ENCODE measurements at places on chromosomes 5 and 9.

DNA sequence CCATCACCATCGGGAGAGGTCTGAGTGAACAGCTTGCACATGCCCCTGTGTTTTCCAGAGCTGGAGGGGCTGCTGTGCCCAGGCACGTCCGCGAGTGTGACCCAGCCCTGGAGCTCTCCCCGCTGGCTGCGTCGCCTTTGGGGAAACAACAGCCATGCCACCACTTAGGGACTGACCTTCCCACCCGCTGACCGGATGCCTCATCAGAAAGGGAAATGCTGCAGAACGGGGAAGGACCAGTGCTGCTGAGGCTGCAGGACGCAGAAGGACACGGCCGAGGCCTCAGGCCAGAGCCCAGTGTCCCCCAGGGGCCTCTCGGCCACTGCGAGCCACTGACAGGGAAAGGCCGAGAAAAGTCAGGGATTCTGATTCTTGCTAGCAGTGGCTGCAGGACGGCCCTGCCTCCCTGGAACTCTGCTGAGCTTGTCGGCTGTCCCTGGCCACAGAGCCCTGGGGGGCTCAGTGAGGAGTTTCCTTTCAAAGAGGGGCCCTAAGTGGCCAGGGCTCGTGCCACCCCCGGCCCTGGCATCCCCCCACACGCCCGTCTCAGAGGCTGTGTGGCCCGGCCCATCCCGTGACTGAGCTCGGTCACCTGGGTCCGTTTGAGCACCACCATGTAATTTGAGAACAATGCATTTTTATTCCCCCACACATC lies 130.8 kb downstream of the ZNF354C start:
- no peak for DNase-seq

- no peak for DNase-seq
Observed at GRCh38 chr9:137873858-137874362, 3.7 kb upstream of the CACNA1B start.

GRCh38 chr5:65068410-65068809 lies 299.7 kb downstream of the CWC27 start:
- no peak for DNase-seq

DNA sequence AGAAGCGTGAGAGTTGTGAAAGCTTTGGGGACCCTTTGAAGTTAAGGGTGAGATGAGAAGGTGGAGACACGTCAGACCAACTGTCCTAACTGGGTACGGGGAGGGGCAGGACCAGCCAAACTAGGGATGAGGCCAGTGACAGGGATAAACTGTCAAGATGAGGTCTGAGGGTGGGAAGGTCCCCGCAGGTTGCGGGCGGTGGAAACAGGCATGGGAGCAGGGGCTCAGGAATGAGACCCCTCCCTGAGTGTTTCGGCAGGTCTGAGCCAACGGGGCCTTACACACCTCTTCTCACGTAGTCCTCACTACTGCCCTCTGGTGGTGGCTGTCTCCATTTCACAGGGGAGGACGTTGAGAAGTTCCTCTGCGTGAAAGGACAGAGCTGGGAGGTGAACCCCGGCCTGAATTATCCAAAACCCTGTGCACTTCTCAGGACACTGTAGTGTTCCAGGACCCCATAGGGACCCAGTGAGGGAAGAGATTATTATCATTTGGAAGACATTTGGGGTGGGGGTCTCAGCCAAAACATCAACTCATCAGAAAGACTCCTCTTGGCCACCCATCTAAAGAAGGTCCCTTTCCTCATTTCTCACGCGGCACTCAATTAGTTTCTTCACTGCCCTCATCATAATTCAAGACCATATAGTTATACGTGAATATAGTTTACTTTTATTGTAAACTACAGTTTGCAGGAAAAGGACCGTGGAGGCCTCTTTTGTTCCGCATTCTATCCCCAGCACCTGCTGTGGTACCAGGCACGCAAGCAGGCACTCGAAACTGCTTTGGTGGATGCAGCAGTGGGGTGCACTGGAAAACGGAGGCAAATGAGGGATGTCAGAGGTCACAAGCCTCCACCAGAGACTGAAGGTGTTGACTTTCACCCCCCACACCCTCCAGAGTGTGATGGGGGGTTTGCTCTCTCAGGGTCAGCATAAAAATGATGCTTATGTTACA lies 21.7 kb upstream of the NANS start:
- peak; percentile 73 for DNase-seq

DNA sequence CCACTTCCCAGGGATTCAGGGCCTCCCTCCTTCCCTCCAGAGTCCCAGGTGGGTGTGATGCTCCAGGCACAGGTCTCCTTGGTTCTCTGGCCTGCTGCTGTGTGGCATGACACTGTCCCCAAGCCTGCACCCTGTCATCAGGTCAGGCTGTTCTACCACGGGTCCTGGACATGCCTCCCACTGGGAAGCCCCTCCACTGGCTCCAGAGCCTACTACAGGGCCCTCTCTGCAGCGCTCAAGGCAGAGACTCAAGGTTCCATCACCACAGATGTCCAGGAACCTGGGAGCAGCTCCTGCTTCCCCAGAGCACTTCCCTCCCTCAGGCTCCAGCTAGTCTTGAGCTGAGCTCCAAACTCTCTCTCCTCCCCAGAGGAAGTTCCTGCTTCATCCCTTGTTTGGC lies 237.3 kb downstream of the PBX3 start:
- no peak for DNase-seq

GRCh38 chr5:67636091-67636490 lies 439.5 kb upstream of the CD180 start:
- no peak for DNase-seq

DNA sequence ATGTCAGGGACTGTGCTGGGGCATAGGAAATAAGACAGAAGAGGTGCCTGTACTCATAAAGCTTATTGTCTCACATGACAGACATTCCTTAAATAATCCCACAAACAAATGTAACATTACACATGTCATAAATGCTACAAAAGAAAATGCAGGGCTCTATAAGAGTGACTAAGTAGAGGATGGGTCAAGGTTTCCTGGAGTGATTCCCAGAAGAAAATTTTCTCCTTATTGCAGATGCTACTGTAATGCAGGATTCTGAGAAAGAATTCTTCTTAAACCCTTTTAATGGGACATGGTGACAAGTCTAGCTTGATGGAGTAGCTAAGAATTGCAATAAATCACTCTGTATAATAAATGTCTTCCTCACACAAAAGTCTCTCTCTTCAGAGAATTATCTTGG lies 55.7 kb downstream of the SH3TC2 start:
- peak; percentile 82 for DNase-seq

DNA sequence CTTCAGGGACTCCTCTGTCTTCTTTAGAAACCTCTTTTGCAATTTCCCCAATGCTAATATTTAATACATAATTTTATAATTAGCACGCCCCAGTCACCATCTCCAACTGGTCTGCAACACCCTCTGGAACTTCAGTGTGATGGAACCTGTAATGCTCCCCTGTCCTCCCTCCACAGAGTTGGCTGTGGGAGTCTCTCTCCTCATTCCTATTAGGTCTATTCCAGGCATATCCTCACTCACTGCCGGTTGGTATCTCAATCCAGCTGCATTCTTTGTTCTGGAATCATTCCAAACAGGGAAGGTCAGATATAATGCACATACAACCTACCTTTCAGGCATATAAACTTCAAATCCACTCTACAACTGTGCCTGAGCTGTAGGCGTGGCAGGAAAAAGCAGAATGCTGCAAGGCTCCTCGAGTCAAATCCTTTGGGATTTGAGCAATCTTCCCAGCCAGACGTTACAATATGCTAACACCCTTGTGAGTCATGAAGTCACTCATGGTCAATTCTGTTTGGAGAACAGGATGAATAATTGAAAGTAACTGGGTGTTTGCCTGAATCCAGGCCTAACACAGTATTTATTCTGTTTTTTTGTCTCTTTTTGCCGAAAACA lies 293.8 kb downstream of the CWC27 start:
- DNase-seq, result peak; percentile 99

GRCh38 chr5:158660726-158661125 lies 439.0 kb downstream of the EBF1 start:
- peak; percentile 93 for DNase-seq

GRCh38 chr5:2914022-2914661 lies 162.7 kb upstream of the IRX2 start:
- no peak for DNase-seq

- peak; percentile 80 for DNase-seq
Observed at GRCh38 chr5:55604611-55605067, 69.9 kb upstream of the PLPP1 start.

DNA sequence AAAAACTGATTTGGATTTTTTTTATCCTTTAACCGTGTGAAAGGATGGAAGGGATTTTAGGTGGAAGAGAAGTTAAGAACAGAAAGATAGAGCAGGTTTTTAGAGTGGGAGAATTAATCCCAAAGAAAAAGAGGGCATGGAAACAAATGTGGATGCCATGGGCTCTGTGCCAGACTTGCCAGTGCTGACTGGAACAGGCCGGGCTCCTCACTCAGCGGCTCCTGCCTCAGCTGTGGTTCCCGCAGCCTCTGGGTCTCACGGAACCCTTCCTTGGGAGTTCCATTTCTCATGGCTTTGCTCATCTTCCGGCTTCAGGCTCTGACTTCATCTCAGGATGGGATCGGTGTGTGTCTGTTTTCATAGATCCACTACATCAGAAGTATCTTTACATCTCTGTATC lies 30.4 kb upstream of the SLC2A8 start:
- no peak for DNase-seq

DNA sequence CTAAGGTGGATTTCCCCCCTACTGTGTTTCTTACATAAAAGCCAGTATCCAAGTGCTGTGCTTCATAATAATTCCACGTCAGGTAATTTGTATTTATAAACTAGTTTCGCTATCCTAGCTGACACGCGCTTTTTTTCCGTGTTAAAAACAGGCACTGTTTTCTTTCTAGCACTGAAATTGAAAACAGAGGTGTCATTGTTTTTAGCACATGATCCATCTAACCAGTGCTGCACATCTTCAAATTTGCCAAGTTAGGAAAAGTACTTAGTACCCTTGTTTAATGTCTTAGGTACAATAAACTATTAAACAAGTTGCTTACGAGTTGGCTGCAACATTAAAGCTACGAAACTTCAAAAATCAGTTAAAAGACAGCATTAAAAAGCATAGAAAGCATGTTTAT lies 49.9 kb downstream of the JMY start:
- no peak for DNase-seq

DNA sequence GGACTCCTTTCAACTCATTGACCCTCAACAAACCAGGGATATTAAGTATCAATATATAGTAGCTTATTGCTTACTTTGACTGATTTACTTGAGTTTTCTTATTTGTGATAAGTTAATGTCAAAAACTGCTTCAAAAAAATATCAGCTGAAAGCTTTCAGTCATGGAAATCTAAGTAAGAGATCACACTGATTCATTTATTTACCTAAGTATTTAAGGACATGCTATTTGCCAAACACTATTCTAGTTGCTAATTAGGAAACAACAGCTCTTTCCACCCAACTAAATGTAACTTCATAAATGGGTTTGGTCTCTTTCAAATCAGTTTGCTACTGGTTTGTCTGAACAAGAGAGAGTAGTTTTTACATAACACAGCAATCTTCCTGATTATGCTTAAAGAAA lies 48.2 kb downstream of the CHD1 start:
- no peak for DNase-seq

GRCh38 chr9:92044936-92045335 lies 70.3 kb downstream of the SPTLC1 start:
- no peak for DNase-seq

DNA sequence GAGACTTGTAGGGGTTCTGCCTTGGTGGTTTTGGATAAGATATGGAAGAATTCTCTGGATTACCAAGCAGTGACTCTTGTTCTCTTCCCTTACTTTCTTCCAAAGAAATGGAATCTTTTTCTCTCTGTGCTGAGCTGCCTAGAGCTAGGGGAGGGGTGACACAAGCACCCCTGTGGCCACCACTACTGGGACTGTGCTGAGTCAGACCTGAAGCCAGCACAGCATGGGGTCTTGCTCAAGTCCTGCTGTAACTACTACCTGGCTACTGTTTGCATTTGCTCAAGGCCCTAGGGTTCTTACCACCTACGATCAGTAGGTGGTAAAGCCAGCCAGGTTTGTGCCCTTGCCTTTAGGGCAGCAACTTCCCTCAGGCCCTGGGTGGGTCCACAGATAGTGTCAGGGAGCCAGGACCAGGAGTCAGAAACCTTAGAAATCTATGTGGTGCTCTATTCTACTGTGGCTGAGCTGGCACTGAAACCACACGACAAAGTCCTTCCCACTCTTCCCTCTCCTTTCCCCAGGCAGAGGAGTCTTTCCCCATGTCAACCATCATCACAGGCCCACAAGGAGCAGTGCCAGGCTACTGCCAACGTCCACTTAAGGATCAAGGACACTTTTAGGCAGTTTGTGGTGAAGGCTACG lies 53.8 kb downstream of the SREK1 start:
- DNase-seq, result peak; percentile 30

- no peak for DNase-seq
Observed at GRCh38 chr5:140925806-140926442, at the start of gene PCDHAC1. Gene PCDHAC1 (plus strand): TSS chr5:140926299. CDS start chr5:140926893, 594 bp downstream.

GRCh38 chr9:86645303-86645702 lies 291.1 kb upstream of the TUT7 start:
- no peak for DNase-seq

GRCh38 chr9:121023064-121023463 lies 27.0 kb downstream of the C5 start:
- DNase-seq, result peak; percentile 9

DNA sequence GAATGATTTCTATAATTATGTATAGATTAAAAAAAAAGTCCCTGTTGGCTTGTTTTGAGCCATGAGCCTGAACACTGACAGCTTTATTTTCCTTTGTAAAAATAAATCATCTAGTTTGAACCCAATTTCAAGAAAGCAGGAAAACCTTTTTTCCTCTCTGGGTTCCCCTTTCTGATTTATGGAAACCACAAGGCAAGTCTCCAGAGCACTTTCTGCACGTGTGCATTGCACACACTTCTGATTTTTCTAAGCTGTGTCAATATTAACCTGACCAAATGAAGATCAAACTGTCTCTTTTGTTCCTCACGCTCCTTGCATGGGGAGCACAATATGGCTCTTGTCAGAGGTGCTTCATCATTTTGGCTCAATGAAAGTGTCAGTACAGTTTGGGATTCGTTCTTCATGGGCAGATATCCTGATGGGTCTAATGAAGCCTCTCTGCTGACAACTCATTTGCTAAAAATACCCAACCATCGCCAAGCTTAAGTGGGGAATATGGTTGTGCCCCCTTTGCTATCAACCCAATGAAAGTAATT lies 39.2 kb upstream of the PCA3 start:
- no peak for DNase-seq

DNA sequence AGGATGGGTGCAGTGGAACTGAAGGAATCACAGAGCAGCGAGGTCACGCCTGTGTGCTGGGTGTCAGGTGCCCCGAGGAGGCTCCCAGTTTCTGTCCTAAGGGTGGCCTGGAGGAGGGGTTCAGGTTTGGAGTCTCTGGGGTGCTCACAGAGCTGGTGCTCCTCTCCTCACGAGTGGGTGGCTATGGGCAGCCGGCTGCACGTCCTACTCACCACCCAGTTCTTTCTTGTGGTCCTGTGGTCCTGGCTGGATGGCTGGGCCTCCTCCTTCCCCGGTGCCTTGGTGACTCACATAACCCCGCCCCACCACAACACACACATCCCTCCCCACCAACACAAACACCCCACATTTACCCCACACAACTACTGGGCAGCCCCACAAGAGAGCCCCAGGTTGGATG lies 9.9 kb upstream of the PTGS1 start:
- DNase-seq, result peak; percentile 26

GRCh38 chr9:79663300-79663699 lies 91.5 kb downstream of the TLE4 start:
- no peak for DNase-seq

GRCh38 chr9:80552931-80553330 lies 981.2 kb downstream of the TLE4 start:
- no peak for DNase-seq
